ENCODE measurements at places on chromosomes 6 and 20.

GRCh38 chr20:23971310-23971709 is 17.3 kb downstream of the GGTLC1 start:
- no peak for DNase-seq

GRCh38 chr6:136113736-136114173 is 136.4 kb downstream of the MTFR2 start:
- DNase-seq: no peak

DNA sequence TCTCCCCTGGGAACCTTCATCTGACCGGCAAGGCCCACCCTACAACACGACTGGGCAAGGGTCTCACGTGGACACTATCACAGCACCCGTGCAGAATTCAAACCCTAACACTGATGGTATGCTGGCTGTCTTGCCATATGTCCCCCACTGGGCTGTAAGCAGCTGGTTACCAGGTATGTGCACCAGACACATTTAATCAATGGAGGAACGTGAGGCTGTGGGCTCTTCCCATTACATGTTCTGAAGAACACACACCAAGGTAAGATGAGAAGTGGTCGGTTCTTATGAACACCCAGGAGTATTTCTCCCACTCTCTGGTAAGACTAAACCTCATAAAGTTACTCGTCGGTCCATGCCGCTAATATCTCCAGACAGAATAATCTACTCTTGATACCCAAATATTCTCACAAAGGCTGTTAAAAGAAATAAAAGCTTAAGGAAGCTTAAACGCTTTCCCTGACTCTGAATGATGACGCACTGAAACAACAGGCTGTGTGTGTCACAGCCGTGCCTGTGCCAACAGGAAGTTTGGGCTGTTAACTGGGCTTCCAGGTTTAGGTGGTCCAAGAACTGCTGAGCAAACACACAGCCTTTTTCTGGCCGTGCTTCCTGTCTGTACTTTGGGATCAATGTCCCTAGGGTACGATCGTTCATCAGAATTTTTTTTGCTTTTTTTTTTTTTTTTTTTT is 75.3 kb downstream of the SLC23A2 start:
- no peak for DNase-seq

- DNase-seq: no peak
These were observed 34.1 kb downstream of the EYA4 start for GRCh38 chr6:133275213-133275612.

DNA sequence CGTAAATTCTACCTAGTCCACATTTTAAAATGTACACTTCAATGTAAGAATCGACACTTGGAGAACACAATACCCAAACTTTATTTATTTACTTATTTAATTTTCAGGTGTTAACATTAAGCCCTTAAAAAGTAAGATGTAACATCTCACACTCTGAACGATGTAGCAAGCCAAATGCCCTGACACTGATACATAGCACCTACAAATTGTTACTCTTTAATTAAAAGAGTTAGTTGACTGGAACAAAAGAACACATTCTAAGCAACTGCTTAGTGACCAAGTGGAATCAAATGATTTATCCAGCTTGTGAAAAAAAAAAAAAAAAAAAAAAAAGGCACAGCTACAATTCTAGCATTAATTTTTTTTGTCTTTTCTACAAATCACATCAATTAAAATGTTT is 292.1 kb upstream of the THEMIS start:
- no peak for DNase-seq

GRCh38 chr6:116511424-116512110 is at the start of gene CALHM5:
Gene CALHM5 (plus strand): TSS chr6:116511639. CDS start chr6:116511697, 58 bp downstream.
- DNase-seq: no peak

All from stimulated activated CD4-positive, alpha-beta T cell treated with anti-CD3 and anti-CD28 coated beads, Interleukin-2, amount 100 ng/mL, for 48 hours (primary cell).